T follicular helper cell (primary cell): ENCODE measurements at places on chromosomes 6 and 20.
A peak's percentile ranks its signal among the peaks of the same experiment; 100 is the strongest.

- DNase-seq = no peak
Observed at GRCh38 chr6:15948930-15949900, 179.7 kb upstream of the MYLIP start.

DNA sequence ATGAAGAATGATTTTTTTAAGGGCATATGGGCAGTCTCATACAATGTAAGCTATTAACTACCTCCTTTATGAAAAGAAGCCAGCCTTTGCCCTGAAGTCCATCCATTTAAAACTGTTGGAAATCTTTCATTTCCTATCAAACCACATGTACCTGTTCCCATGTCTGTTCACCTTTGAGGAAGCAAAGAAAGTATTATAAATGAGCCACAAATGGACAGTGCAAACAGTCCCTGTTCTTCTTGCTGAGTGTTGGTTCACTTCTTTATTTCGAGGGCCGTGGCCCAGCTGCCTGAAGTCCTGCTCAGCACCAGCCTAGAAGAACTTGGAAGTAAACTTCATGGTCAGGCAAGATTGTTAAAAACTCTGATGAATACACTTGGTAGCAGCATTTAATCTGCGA, 112.4 kb downstream of the TMEM242 start:
- no peak for DNase-seq

DNA sequence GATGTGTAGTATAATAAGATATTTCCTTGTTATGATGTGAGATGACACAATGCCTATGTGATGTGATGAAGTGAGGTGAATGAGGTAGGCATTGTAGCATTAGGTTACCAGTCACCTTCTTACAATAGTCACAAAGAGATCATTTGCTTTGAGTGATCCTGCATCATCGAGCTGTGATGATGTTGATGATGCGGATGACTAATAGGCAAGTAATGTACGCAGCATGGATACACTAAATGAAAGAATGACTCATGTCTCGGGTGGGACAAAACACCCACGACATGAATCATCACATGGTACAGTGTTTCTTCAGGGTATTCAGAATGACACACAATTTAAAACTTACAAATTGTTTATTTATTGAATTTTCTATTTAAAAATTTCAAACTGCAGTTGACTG, 806.3 kb upstream of the GJE1 start:
- DNase-seq = peak; percentile 37

DNA sequence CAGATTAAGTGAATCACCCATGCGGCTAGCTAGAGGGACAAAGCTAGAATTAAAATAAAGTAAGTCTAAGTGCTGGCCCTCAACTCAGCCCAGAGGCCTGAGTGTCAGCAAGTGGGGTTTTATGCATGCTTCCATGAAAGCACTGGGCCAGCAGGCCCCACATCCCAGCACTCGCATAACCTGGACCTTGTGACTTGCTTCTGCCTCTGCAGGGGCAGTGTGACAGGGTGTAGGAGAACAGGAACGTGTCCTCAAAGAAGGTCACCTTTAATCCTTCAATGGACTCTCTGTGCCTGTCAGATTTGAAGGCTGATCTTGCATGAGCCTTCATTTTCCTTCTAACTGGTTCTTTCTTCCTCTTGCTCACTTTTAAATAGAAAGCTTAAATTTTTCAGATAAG, 183.4 kb downstream of the ALDH8A1 start:
- DNase-seq = no peak

DNA sequence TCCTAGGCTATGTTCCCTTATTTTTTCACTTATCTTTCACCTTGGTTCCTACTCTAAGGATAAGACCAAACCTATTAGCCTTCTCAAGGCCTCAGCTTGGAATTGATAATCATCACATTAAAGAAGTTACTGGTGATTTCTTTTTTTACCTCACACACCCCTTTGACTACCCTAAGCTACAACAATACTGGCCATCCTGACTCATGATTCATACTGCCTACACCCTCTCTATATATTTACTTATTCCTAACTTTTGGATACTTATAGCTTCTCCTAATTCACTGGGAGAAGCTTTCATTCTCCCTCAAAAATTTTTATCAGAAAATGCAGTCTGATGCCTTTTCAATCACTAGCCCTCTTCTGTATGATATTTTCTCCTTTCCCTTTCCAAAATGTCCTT, 256.1 kb downstream of the TBX18 start:
- DNase-seq = no peak

DNA sequence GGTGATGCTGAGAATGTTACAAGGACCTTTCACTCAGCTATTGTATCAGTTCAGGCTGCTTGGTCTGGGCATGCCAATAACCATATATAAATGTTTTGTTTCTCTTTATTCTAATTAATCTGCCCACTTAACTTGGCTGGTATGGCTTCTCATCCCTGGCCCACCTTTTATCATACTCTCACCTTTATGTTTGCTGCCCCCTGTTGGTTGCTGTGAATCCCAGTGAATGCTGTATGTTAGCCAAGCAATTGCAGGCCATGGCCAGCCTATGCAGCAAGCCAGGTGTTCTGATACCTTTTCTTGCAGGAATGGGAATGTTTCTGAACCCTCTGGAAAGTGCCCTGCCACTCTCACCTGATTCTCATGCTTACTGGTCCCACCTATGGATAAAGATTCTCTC, 54.6 kb downstream of the PCSK2 start:
- DNase-seq = no peak

DNA sequence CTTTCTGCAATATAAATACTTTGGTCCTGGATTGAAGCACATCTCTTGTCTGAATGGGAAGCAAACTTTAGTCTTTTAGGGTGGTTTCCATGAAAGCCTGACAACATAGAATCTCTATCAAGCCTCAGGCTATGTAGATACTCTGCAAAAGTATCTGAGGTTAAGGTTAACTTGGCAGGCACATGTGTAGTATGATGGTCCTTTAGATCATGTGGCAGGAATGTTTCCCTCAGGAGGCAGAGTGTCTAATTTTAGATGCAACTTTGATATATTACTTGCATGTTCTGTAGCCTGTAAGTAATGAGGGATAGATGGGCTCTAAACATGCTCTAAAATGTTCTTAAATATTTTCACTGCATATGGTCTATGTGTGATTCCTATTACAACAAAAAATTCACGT, 8.2 kb downstream of the MYB start:
- DNase-seq = no peak
